ENCODE measurements at places on chromosomes 13 and 19.

GRCh38 chr19:37221136-37221535 is 3.1 kb downstream of the ZNF383 start:
- DNase-seq, result no peak

GRCh38 chr19:7869453-7869909 is 4.7 kb downstream of the PRR36 start:
- peak; percentile 66 for DNase-seq

DNA sequence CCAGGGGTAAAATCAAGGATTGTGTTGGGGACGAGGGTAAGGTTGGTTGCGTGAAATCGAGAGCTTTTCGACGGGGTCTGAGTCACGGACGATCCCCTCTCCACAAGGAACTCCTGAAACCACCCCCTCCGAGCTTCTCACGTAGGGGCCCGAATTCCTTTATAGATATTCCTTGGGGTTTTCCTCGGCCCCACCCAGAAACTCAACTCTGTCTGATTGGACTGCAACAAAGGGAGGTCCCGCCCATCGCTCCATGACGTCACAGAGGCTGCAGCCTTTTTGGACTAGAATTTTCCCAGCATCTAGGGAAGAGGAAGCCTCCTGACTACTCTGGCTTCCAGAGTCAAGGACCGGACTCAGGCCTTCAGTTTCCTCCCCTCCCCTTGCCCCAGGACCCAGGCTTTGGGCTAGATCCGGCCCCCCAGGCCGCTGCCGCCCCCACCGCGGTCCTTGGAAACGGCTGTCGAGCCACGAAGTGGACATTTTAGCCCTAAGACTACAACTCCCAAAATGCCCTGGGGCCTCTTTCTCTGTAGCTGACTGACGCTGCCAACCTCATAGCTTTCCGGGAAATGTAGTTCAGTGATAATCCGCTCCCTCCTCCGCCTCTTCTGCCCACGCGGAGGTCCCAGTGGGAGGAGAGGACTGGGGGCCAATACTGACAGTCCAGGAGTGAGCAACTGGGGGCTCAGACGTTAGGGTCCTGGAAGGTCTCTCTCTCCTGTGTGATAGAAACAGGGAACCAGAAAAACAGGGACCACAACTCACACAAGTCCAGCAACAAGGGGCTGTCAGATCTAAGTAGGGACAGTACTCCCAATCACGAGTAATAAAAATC is at the start of gene IZUMO1:
TSS of gene IZUMO1 (minus strand) at position 172 of the 838 bp plus-strand sequence. CDS start 1,050 bp downstream, outside the sequence.
- no peak for DNase-seq

GRCh38 chr13:39855236-39855635 is 199.8 kb downstream of the COG6 start:
- DNase-seq, result no peak

DNA sequence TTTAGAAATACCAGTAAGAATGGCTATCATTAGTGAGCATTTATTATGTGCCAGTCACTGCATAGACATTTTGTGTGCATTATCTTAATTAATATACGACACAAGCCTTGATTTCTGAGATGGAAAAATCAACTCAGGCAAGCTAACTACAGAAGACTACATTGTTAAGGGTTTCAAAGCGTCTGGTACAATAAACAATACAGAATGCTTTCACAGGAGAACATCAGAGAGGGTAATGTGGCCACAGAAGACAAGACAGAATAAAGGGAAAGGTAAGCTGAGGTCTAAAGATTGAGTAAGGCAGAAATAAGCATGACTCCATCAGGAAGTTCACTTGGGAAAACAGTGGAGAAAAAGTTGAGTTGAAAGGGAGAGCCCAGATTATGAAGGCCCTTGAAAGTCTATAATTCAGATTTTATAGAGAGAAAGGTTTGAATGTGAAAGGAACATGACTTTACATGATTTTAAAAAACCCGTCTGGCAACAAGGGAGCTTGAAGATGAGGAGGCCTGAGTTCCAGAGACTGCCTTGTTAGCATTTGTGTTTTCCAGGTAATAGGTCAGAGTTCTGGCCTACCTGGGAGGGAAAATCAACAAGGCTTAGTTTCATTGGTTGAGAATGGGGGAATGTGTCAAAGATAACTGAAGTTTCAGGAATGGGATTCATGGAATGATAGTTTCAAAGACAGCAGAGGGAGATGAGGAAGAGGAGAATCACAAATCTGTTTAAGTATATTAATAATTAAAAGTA is 1.8 kb upstream of the MBNL2 start:
- no peak for DNase-seq

GRCh38 chr19:13091400-13092157 is 11.1 kb downstream of the LYL1 start:
- DNase-seq, result no peak

GRCh38 chr19:547117-547516 is 3.3 kb downstream of the GZMM start:
- DNase-seq, result no peak

GRCh38 chr19:15443838-15444237 is 5.9 kb downstream of the WIZ start:
- DNase-seq, result no peak

- no peak for DNase-seq
Measured at GRCh38 chr13:94660695-94661326, 51.5 kb downstream of the SOX21 start.

GRCh38 chr19:38830039-38830733 is 1.4 kb downstream of the ECH1 start:
- DNase-seq, result no peak

DNA sequence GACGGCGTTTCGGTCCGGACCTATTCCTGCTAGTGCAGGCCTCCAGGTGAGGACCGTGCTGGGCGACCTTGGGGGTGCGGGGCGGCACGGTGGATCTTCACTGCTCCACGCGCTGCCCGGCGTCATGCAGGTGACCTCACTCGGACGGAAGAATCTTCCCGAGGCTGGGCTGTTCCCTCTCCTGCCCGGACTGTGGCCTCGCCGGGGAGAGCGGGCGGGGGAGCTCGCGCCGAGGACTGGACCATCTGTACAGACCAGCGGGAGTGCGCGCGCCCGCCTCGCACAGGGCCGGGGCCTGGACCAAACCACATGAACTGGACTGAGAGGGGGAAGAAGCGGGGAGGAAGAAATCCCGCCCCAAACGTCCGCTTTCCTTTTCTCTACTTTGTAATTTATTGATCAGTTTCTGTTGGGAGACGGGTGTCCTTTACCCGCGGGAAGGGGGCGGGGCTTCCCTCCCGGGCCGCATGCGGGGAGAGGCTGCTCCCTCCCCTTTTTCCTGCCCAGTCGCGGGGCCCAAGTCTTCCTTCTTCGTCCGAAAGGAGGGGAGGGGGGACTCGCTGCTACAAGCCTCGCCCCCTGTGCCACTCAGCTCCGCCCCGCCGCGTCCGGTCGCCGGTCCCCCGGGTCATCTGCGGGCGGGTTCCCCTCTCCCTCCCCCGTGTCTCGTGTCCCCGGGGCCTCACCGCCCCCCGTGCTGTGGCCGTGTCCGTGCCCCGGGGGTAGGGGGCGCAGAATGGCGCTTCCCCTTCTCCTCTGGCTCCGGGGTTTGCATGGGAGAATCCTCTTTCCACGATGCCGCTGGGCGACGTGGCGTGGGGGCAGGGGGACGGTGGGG is 4.9 kb downstream of the HRC start:
- DNase-seq, result no peak

DNA sequence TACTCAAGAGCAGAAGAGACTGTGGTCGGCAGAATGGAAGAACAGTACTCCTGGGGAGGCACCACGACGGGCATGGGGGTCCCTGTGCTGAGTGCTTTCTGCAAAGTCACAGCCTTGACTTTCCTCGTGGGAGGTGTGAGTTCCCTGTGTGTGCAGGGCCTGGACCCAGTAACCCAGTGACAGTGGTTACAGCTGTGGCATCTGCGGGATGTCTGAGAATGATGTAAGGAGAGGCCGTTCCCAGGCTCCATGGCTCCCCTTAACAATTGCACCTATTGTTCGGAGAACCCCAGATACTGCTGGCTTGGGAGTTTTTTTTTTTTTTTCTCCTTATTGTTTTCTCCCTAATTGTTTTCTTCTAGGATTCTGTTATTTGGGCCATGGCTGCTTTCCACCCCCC is 5.1 kb upstream of the NANOS2 start:
- no peak for DNase-seq

GRCh38 chr19:7676376-7676775 is 514 bp upstream of the MCEMP1 start:
- DNase-seq, result no peak

DNA sequence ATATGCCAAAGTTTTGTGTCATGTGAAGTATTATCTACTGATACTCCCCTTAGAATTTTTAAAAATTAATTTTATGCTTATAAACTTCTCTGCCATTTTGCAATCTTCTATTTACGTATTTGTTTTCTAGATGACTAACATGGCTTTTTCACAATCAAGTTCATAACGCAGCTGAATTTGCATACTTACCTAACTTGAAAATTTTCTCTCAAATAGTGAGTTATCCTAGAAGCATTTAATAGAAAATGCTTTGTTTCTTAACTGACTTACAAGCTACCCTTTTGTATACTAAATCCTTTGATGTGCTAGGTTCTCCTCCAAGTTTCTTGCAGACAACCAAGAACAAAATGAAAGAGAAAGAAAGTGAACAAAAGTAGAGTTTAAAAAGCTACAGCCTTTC is 683.5 kb downstream of the LIG4 start:
- DNase-seq, result no peak
